ENCODE measurements at places on chromosomes 7 and 10.

DNA sequence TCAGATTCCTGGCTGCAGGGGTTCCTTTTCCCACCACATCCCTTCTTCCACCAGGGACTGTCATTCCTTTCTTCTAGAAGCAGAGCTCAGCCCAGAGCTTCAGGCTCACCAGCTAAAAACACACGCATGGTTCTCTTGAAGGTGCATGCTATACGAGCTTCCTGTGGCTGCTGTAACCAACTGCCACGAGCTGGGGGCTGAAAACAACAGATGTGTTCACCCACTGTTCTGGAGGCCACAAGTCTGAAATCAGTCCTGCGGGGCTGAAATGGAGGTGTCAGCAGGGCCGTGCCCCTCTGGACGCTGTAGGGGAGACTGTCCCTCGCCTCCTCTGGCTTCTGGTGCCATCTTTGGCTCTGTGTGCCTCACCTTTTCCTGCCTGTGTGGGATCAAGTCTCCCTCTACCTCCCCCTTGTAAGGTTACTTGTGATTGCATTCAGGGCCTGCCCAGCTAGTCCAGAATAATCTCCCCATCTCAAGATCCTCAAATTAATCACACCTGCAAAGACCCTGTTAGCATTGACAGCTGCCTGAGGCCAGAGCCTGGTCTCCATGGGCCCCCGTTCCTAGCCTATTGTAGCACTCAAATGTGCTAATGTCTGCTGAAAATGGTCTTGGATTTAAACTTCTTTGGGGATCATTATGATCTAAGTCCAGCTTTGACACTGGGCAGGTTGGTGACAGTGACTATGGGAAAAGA, 13.7 kb downstream of the RAB19 start:
- DNase-seq = no peak

DNA sequence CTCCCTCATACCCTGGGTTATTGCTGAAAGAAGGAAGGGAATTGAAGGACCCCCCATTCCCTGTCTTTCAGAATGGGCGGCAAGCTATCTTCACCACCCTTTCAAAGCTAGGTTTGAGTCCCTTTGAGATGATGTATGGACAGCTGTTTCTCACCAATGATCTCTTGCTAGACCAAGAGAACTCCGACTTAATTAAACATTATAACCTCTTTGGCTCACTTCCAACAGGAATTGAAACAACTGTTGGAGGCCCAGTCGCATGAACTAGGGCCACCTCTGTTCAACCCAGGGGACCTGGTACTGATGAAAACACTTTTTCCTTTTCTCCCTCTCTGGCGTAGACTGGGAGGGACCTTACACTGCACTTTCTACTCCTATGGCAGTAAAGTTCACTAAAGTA, 110.6 kb downstream of the ITGB8 start:
- DNase-seq = no peak

- DNase-seq = no peak
Measured at GRCh38 chr10:88118729-88119128, 255.3 kb downstream of the PTEN start.

DNA sequence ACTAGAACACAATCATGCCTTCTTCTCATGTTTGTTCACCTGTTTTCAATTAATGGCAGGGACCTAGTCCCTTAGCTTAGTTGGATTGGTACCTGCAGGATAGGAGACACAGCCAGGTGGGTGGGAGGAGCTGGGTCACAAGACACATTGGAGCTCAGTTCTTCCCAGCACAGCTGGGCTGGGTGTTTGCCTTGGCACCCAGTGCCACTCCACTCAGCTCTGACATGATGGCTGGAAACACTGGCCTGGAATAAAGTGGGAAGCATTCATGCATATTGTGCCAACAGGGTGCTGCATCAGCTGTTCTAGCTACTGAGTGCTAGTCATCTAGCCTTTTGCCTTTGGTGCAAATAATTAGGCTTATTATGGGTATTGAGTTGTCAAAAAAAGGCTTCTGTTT, 226.1 kb downstream of the PTEN start:
- DNase-seq = no peak

DNA sequence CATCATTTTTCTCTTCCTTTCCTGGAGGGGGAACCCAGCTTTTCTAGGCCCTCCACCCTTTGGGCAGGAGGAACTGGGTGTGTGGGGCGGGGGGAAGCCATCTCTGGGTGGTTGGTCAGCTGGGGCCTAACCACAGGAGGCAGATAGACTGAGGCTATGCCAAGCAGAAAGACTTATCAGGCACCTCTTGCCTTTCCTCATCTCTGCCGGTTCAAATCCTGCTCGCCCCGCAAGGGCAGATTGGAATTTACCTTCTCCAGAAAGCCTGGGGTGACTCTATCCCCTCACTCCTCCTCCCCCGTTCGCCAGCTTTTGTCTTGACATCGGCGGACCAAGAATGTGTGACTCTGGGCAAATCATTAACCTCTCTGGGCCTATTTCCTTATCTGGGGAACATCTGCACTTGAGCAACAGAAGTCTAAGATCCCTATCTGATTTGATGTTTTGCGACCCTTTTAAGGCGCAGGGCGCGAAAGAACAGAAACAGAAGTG, 584 bp upstream of the GARS1 start:
- DNase-seq = no peak

GRCh38 chr10:126420567-126421300, 32.5 kb upstream of the ADAM12 start:
- no peak for DNase-seq

DNA sequence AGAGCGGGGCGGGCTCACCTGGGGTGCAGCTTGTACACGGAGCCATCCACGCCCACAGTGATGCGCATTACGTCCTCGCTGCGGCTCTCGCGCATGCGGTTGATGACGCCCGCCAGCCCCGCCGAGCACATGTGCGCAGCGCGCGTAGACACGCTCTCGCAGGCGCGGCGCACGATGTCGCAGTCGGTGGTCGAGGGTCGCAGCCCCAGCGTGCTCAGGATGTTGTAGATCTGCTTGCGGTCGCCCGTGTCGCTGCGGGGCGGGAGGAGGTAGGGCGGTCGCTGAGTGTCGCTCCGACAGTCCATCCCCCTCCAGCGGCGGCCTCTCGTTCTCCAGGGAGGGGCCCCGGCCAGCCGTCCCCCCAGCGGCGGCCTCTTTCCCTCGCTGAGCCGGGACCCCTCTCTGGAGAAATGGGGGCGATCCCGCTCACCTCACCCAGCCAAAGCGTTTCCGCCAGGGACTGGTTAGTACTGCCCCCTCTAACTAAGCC, 4.4 kb upstream of the MYL7 start:
- DNase-seq = no peak

DNA sequence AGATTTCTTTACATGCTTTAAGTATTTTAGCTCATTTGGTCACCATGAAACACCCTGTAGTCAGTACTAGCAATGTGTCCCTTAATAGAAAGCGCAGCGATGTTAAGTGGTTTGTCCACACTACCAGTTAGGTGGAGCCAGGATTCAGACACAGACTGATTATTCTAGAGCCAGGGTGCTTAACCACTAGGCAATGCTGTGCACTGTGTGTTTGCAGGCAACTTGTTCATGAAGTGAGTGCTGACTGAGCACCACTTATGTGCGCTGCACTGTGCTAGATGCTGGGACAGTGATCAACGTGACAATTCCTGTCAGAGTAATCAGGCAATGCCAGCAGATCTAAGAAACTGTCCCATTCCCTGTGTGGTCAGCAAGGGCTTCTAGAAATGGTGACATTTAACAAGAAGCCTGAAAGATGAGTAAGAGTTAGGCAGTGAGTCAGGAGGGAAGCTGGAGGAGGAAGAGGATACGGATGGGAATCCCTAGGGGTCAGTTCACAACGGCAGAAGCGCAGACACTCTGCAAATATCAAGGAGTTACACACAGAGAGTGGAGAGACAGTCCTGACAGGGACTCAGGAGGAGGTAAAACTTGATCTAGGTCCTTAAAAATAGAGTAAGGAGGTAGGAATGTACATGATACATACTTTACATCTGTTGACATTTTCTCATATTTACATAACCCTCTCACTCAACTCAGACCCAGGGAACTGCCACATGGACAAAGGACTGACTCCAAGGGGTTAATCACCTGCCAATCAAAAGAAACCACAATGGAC, 69.7 kb upstream of the EGR2 start:
- DNase-seq = peak; percentile 81

GRCh38 chr7:149104214-149104613, 13.7 kb upstream of the ZNF786 start:
- no peak for DNase-seq

- DNase-seq = peak; percentile 78
Measured at GRCh38 chr7:69871213-69871885, 273.1 kb downstream of the AUTS2 start.

- DNase-seq = no peak
Measured at GRCh38 chr10:129825826-129826225, 138.2 kb downstream of the EBF3 start.

DNA sequence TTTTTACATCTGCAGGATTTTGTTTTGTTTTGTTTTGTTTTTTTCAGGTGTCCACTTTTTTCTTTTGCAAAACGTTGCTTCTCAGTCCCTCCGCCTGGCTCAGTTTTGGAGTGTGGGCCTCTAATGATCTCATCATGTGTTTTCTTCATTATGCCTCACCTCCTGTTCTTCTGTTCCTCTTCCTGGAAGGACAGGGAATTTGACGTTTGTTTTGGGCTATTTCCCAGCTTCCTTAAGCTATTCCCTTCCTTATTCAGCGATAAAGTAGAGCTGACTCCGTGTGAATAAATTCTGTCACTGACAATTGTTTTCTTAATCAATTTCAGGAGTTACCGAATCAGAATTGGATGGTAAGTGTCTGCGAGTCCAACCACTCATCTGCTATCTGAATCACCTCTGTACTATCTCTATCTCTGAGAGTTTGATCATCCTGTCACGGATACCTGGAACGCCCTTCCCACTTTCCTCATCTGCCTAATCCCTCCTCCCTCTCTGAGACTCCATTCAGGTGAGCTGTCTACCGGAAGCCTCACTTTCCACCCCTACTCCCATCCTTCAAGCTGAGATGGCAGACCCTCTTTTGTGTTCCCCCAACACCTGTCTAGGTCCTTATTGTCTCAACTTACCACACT, 218.4 kb downstream of the GATA3 start:
- no peak for DNase-seq

GRCh38 chr10:78247821-78248220, 214.2 kb downstream of the RPS24 start:
- no peak for DNase-seq

DNA sequence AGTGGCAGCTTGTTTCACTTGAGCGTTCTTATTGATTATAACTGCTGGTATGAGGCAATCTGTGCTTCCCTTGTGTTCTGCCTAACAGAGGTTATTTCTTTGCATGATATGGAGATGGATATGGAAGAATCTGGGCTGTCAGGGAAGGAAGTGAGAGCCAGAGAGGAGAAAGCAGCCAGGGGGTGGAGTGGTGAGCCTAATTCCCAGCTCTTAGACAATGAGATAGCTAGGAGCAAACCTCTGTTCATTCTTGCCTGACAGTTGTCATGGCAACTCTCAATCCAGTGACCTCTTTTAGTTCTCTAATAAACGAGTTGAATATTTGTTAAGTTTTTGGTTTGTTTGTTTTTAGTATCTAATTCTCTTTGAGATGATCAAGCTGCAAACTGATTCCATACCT, 214.3 kb downstream of the NRG3 start:
- DNase-seq = no peak

DNA sequence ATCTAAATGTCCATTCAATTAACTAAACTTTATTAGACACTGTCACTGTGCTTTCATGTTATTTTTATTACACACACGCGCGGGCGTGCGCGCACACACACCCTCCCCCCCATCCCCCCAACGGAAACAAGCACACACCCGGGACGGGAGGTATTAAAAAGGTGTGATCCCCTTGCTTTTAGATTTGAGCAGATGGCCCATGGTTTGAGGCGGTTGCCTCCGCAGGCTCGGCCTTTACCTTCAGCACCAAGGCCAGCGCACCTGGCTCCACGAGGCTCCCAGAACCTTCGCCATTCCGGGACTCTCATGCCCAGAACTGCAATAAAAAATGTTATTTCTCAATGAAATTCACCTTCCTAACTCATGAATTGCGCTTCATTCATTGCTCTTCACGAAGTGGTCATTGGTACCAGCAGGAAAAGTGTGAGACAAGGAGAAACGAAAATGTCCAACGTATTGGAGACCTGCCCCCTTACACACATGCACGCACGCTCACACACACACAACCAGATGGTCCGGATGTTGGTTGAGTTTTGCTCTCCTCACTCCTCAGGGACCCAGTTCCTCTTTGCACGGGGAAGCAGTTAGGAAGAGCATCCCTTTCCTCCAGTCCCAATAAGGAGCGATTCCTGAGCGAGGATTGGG, 20.8 kb upstream of the PTF1A start:
- no peak for DNase-seq

- DNase-seq = no peak
Measured at GRCh38 chr10:4101918-4102654, 317.1 kb upstream of the KLF6 start.

DNA sequence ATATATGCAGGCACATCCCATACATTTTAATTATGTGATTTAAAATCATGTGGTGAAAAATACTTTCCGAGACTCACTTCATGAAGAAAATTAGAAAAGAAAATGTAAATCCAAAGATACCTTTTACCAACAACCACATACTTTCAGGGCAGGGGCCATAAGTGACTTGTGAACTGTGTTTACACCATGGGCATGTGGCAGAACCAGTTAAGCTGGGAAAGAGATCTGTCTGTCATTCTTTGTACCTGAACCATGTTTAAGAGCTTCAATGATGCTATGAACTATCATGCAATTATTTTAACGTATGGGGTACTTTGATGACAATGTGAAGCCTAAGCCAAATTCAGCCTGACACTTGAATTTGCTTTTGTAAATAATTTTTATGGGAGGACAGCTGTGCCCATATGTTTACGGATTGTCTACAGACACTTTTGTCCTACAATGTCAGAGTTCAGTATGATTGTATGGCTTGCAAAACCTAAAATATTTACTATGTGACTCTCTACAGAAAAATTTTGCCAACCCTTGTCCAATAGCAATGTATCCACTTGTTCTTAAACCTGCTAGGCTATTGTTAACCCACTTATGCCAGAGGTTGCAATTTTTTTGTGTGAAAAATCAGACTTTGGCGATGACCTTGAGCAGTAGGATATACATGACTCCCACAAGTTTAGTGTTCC, 654.6 kb downstream of the TNS3 start:
- no peak for DNase-seq

- DNase-seq = no peak
Measured at GRCh38 chr10:73717556-73717955, 19.6 kb upstream of the AGAP5 start.

DNA sequence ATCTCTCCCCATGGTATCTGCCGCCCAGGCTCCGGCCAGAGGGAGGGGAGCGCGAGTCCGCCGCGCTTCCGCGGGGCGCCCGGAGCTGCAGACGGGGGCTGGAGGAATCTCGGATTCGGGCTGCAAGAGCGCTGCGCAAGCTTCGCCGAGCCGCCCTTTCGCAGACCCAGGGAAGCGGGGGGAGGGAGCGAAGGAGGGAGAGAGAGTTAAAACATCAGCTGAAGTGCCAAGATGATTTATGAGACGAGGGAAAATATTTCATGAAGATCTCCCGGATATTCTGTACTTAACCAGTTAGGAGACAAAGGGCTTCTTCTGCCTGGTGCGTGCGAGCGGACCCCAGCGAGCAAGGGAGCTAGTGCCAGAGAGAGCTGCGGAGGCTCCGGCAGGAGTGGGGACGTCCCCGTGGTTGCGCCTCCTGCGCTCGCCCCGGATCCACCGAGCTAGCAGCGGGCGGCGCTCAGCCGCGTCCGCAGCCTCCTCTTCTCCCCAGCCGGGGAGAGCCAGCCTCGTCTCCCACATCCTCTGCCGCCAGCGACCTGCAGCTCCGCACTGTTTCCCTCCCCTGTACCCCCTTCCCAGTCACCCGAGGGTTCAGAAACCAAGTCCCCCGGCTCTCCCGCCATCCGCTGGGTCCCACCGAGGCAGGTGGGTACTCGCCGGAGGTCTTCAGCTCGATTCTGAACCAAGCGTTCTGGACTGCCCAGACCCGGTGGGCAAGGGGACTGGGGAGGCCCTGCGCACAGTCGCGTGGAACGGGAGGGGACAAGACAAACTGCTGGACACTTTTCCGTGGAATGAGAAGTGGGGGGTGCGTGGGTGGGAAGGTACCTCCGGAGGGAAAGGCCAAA, 1.0 kb upstream of the PAX2 start:
- DNase-seq = no peak

All from HT1080 (cell line).